ENCODE measurements at places on chromosomes 2 and 18.

DNA sequence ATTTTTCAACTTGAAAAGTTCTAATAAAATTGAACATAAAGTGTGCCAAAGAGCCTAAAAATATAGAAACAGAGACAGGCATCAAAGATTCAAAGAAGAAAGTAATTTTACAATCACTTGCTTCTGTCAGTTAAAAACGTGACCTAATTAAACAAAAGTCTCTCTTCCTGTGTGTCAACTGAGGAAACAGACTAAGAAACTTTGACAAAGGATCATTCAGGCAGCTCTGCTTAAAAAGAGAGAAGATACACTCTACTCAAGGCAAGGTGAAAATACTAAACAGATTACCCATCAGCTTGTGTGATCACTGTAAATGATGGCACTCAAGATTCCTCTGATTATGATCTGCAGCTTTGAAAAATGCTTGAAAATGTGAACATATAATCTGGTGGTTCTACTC, 47.8 kb downstream of the DYM start:
- DNase-seq, result no peak

DNA sequence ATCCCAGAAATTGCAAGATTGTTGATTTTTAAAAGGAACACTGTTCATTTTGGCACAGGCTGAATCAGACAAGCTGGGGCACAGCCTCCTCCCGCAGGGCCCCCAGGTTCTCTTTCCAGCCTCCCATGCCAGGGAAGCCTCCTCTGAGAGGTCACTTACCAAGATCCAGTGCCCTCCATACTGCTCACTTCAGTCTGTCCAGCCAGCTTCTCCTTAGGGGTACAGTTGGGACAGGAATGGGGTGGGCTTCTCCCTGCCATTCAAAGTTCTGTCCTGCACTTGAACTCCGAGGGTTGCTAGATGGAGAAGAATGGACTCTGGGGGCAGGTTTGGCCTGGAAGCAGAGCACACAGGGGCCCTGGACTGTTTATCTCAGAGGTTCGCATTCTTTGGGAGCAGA, 7.5 kb upstream of the CYP26B1 start:
- DNase-seq, result no peak

DNA sequence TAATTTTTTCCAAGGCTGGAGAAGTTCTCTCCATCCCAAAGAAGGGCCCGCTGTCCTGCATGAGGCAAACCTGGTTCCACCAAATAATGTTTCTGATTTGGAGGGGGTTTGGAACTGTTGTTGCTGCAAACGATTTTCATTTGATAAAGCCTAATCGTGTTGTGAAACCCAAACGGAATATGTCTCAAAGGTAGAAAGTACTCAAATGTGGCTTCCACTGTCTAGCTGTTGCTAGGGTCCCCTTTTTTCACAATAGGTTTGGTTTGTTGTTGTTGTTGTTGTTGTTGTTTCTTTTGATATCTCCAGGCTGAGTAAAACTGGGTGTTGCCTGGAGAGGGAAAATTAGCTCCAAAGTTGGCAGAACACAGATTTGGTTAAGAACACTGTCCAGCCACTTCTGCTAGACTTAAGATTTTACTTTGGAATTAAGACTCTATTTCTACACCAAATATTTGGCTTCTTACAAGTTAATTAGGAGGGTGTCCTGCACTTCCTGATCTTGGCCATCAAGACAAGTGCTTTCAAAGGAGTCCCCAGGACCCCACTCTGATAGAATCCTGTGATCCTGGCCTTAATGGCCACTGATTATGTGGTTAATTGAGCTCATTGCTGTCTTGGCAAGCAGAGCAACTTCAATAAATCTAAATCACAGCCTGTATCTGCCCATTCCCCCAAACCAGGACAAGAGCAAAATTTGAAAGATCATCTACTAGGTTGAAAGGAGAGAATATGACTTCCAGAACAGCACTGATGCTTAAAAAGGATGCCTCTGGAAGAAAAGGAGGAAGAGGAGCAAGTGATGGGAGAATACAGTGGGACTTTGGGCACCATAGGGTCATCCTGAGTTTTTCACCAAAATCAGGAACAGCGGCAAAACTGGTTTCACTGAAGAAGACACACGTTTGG, 3.3 kb upstream of the HOXD13 start:
- no peak for DNase-seq

DNA sequence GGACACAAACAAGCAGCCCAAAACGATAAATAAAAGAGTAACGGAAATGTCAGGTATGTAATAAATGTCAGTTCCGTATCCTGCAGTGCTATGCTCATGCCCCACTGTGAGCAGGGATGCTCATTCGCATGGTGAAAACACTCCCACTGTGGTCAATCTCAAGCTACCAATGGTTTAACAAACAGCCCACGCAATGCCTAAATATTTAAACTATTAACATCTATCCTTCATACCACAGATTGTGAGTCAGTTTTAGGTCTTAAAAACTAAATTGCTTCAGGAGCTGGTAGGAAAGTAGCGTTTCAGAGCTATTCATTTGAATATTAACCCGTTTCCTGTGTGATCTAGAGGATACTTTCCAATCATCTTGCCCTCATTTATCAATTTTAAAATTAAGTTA, 207.4 kb downstream of the TCF4 start:
- no peak for DNase-seq

DNA sequence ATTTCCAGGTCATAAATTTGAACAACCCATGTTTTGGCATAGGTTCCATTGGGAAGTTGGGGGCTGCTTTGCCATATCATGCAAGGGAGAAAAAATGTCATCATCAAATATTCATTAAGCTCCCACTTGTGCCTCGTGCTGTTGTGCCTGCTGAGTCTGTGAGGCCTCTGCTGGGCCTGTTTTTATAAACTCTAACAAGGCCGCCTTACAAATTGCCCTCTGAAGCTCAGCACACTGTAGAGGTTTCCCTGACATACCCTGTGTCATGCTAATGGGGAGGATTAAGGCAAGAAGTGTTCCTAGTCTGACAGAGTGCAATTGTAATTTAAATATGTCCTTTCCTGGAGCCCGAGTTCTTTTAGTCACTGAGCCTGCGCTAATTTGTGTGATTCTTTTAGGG, 17.6 kb downstream of the OSBPL6 start:
- no peak for DNase-seq
